COR-L47 (cell line): ENCODE measurements at places on chromosomes 12 and 14.

GRCh38 chr12:2959505-2960389, 550 bp downstream of the TEAD4 start:
- DNase-seq, result peak; percentile 23

DNA sequence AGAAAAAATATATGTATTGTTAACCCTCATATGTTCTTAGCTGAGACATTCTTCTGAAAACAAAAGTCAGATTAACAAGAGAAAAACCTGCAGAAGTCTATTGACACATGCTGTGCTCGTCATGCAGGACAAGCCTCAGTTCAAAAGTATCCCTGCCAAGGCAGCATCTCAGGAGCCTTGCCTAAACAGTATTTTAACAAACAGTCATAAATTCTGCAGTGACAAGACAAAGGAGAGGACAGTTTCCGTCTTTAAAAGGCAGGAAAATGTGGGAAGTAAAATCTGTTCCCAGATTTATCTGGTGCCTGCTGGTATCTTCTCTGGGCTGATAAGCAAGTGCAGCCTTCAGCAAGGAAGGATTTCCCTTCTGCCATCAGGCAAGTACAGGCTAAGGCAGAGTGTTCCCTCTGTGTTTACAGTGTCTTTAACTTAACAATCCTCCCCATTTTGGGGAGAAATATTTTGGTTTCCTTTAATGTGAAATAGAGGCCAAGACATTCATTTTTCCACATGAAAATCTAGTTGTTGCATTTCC, 480.2 kb upstream of the CCDC196 start:
- DNase-seq, result no peak

- no peak for DNase-seq
Measured at GRCh38 chr12:57090924-57091637, 2.2 kb downstream of the NAB2 start.

- DNase-seq, result no peak
Measured at GRCh38 chr14:54532111-54533012, 22.7 kb downstream of the CGRRF1 start.

DNA sequence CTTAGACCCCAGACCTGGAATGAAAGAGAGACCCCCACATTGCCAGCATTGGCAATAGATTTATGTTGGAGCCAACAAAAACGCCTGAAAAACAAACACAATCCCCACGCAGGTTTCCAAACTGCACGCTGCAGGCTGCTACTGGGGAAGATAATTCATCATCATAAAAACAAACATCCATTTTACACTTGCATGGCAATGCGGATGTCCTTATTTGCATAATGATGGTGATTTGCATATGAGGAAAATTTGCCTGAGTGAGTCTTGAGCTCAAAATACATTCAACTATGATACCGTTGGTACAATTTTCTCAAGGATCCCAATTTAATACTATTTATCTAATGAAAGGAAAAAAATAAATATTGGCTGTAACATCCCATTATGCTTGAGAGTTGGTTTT, 33.6 kb upstream of the TMEM132D start:
- no peak for DNase-seq
